ENCODE measurements at places on chromosomes 3 and 15.

DNA sequence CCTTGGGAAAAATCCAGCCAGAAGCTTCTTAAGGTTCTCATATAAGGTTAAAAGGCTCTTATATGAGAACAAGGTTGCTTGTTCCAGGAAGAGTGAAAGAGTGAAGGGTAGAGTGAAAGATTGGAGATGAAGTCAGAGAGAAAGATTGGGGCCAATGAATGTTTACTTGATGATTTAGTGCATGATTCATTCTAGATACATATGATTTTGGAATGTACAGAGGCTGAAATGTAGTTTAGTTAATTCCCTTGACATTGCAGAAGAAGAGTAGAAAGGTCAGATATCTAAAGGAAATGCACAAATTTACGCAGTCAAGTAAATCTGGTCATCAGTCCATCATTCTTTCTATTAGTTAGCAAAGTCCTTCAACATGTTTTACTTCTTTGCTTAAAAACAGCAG is 619.8 kb upstream of the ZNF717 start:
- DNase-seq = no peak

DNA sequence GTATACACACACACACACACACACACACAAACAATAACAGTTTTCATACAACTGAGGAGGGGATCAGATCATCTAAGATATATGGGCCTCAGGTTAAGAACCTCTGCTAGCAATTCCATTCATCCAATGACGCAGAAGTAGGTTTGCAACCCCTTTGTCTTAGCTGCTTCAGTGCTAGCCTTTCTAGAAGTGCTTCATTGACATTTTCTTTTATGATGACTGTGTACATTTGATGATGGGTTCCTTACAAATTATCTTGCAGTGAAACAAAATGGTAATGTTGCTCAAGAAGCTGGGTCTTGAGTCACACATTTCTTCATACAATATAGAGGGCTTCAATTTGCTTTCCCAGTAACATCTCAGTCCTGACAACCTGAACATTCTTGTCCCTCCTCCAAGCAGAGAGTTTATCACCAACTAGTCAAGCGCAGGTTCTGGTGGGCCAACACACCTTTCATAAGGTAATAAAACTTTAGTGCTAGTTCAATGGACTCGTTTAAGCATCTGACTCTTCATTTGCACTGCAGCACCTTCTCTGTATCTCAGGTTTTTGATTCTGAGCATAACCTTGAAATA is 269.5 kb downstream of the CNTN3 start:
- DNase-seq = no peak

GRCh38 chr3:150227839-150228238 is 180.3 kb upstream of the TSC22D2 start:
- peak; percentile 5 for DNase-seq

DNA sequence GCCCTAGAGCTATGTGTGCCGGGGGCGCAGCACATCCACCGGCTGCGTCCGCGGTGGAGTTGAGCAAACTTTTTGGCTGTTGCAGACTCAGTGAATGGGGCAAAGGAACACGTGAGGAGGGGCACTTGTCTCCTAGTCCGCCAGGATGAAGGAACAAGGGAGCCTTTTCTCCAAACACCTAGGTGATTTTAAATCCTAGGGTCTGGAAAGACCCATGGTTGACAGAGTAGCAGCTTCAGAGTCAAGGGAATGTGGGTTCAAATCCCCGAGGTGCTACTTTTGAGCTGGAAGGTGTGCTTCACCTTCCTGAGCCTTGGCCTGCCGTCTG is 648 bp downstream of the ACAN start:
- DNase-seq = no peak

DNA sequence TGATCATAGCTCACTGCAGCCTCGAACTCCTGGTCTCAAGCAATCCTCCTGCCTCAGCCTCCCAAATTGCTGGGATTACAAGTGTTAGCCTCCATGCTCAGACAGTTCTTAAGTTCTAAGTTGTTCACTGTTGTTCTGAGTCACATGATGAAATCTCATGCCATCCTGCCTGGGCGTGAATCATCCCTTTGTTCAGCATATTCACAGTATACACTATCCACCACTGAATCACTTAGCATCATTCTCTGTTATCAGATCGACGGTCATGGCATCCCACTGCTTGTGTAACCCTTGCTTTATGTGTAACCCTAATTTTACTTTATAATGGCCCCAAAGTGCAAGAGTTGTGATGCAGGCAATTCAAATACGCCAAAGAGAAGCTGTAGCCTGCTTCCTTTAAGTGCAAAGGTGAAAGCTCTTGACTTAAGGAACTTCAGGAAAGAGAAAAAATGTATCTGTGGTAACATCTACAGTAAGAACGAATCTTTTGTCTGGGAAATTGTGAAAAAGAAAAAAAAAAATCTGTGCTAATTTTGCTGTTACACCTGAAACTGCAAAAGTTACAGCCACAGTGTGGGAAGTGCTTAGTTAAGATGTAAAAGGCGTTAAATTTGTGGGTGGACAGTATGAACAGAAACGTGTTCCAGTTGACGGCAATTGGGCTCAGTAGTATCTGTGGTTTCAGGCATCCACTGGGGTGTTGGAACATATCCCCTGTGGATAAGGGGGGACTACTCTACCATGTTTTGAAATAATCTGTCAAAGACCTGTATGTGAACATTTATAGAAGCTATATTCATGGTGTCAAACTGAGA is 80.6 kb downstream of the PCOLCE2 start:
- DNase-seq = no peak

DNA sequence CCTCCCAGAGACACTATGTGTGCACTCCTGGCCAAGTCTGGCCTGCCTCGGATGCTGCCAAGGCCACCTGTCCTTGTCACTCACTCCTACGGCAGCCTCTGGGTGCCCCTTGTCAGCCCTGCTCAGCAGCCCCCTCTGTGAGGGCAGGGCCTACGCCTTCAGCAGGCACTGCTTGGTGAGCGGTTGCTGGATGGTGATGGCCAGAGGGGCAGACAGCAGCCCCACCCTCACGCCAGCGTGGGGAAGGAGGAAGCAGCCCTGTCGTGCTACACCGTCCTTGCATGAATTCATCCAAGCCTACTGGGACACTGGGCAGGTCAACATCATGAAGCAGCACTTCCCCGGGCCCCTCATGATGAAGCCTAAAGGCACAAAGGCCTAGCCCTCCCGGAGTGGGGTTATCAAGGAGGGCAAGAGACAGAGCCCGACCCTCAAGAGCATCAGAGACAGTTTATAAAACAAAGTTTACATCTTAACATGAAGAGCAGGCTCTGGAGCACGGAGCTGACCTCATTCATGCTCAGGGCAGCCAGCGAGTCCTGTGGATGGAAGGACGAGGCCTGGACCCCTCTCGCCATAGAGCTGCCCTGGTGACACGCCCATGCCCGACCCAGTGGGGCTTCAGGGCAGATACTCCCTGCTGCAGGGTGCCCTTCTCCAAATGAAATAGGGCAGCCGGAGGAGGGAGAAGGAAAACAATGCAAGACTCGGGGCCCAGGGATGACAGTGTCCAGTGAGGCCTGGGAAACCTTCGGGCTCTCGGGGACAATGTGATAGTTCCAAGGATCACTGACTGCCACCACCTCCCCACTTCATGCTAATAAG is 25.3 kb downstream of the CHDH start:
- DNase-seq = no peak

GRCh38 chr3:167361948-167362347 is 18.1 kb downstream of the ZBBX start:
- no peak for DNase-seq

DNA sequence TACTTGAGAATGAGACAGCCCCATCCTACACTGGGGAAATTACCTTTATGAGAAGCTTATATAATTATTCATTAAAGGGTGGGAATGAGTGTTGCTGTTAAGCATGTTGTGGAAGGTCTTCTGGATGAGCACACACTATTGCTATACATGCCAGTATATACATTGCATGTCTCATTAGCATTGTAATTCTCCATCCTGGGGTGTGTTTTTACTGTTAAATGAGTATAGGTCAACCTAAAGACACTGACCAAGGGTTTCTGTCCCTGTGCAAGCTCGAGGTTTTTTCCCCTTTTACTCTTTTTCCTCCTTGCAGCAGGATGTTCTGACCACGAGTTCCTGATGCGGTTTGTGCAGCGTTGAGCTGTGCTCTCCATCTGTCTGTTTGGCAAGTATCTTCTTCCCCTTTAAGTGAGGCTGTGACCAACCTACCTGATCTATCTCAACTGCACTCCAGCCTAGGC is 7.2 kb upstream of the IVD start:
- no peak for DNase-seq

GRCh38 chr15:29466292-29466691 is 196.7 kb upstream of the NSMCE3 start:
- DNase-seq = no peak

GRCh38 chr3:29852767-29853166 is 571.9 kb downstream of the RBMS3 start:
- no peak for DNase-seq

GRCh38 chr3:66140743-66141372 is 79.9 kb upstream of the SLC25A26 start:
- DNase-seq = no peak

GRCh38 chr3:107235193-107235927 is 141.9 kb upstream of the CCDC54 start:
- DNase-seq = no peak

Data from stimulated activated CD4-positive, alpha-beta T cell treated with anti-CD3 and anti-CD28 coated beads, TNF-alpha, amount 100 ng/mL, for 48 hours (primary cell).